ENCODE measurements at places on chromosomes 1 and 21.

GRCh38 chr1:228286505-228287417, 78.9 kb downstream of the OBSCN start:
- H3K27ac ChIP-seq = no peak overlapping the region
- no peaks in the 10 kb centered on the region for H3K36me3 ChIP-seq
- H3K4me1 ChIP-seq = no peaks in the 10 kb centered on the region
- H3K4me3 ChIP-seq = no peak overlapping the region
- H3K27me3 ChIP-seq = no peaks in the 10 kb centered on the region

DNA sequence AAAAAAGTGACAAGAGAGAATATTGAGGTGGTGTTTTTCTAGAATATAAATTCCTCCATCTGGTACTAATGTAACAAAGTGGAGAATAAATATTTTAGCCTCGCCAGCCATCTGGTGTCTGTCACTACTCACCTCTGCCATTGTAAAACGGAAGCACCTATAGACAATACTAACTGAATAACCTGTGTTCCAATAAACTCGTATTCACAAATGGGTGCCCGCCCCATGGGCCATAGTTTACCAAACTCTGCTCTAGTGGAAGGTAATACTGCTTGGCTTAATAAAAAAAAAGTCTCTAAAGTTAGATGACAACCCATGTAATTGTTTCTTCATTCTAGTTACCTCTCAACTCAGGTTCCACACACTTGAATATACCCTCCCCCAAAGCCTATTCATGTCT, 8.1 kb downstream of the MIS18A start:
- no peak for DNase-seq
- no peaks in the 10 kb centered on the region for H3K27me3 ChIP-seq
- H3K4me1 ChIP-seq = no peaks in the 10 kb centered on the region
- peaks cover 33% of the 10 kb centered on the region for H3K36me3 ChIP-seq
- H3K4me3 ChIP-seq = no peak overlapping the region
- no peak overlapping the region for H3K27ac ChIP-seq

DNA sequence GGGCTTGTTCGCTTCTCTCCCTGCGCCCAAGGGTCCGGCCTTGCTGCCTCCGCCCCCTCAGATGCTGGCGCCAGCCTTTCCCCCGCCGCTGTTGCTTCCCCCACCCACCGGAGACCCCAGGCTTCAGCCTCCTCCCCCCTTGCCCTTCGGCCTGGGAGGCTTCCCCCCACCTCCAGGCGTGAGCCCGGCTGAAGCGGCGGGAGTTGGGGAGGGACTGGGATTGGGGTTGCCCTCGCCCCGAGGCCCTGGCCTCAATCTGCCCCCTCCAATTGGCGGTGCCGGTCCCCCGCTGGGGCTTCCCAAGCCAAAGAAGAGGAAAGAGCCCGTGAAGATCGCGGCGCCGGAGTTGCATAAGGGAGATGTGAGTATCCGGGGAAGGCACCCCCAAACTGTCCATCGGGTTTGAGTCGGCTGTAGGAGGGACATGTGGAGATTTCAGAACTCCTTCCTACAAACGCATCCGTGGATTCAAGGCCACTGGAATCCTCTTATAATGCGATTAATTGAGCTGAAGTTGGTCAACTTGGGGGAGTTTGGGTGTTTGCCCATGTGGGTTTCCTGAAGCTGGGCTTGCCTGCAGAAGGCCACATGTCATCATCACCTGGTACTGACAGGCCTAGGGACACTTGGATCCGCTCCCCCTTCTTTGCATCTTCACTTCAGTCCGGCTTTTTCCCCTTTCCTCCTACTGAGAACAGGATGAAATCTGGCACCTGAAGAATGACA, 707 bp downstream of the PRCC start:
- H3K36me3 ChIP-seq = peaks cover 29% of the 10 kb centered on the region
- peaks cover 31% of the 10 kb centered on the region for H3K4me1 ChIP-seq
- no peak for DNase-seq

DNA sequence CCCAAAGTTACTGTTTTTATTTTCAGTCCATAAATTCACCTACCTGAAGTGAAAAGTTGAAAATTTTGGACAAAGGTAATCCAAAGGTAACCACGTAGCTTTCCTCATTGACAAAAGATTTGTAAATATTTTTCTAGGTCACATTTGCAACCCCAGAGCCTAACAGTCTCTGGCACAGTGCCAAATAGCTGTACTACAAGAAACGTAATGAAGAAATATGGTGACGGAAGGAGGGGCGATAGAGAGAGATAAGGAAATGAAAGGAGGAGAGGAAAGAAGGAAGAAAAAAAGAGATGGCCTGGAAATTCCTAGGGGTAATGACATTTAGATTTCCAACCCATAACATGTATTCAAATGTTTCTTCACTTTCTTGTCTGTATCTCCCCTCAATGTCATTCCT, 159.4 kb downstream of the BARHL2 start:
- no peak overlapping the region for H3K27ac ChIP-seq
- no peaks in the 10 kb centered on the region for H3K27me3 ChIP-seq
- H3K4me3 ChIP-seq = no peak overlapping the region
- DNase-seq = no peak

DNA sequence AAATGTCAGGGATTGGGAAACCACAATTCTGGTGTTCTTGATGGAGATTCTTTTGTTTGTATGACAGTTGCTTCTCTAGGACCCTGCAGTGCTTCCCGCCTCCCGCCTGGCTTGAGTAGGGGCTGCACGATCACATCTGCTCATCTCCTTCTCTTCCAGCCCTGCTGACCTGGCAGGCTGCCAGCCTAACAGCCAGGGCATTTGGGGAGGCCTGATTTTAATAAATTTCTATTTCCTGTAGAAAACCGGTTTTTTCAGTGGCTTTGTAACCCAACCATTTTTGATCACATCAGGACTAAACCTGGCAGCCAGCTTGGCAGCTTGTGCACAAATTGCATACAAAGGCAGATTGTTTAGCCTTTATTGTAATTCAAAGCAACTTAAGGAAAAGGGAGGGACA, 78.9 kb downstream of the UBE2U start:
- no peaks in the 10 kb centered on the region for H3K36me3 ChIP-seq
- no peaks in the 10 kb centered on the region for H3K4me1 ChIP-seq
- DNase-seq = no peak
- no peak overlapping the region for H3K27ac ChIP-seq

DNA sequence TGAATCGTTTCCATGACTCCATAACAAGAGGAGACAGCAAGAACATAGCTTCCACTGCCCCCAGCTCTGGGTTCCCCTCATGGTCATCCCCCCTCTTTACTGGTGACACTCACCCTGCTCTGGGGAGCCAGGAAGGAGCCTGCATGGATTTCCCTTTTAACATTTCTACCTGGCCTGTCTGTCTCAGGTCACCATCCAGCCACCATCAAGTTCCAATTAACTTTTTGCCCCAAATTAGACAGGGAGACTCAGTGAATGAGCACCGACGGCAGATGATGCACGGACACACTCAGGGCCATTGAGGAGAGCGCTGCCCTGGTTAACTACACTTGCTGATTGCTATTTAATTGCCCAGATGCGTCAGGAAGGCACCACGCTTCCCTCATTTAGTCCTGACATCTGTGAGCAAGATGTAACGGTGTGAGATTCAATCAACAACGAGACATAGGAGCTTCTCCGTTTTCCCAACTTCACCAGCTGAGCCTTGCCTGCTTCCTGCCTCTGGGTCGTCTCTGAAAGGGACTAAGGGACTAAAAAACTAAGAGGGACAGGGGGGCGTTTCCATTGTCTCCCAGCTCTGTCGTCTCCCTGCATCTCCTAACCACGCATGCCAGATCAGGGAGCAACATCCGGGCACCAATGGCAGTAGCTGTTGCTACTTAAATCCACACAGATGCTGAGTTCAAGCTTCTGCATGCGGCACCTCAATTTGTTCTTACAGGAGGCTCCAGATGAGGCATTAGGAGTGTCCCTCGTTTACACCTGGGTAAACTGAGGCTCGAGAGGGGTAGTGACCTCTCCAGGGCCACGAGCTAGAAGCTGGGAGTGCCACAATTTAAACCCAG, 426.7 kb downstream of the NPHP4 start:
- no peak overlapping the region for H3K4me3 ChIP-seq
- H3K36me3 ChIP-seq = no peaks in the 10 kb centered on the region
- DNase-seq = no peak
- no peak overlapping the region for H3K27ac ChIP-seq

- no peak overlapping the region for H3K4me3 ChIP-seq
- H3K4me1 ChIP-seq = no peaks in the 10 kb centered on the region
- H3K27ac ChIP-seq = no peak overlapping the region
- no peaks in the 10 kb centered on the region for H3K27me3 ChIP-seq
These were observed 164.4 kb downstream of the LIPI start for GRCh38 chr21:14046401-14046800.

GRCh38 chr1:61504305-61504704, 220.6 kb downstream of the TM2D1 start:
- no peak for DNase-seq
- H3K27me3 ChIP-seq = no peaks in the 10 kb centered on the region
- H3K36me3 ChIP-seq = no peaks in the 10 kb centered on the region
- no peak overlapping the region for H3K4me3 ChIP-seq
- H3K27ac ChIP-seq = no peak overlapping the region
- H3K4me1 ChIP-seq = peaks cover 12% of the 10 kb centered on the region

DNA sequence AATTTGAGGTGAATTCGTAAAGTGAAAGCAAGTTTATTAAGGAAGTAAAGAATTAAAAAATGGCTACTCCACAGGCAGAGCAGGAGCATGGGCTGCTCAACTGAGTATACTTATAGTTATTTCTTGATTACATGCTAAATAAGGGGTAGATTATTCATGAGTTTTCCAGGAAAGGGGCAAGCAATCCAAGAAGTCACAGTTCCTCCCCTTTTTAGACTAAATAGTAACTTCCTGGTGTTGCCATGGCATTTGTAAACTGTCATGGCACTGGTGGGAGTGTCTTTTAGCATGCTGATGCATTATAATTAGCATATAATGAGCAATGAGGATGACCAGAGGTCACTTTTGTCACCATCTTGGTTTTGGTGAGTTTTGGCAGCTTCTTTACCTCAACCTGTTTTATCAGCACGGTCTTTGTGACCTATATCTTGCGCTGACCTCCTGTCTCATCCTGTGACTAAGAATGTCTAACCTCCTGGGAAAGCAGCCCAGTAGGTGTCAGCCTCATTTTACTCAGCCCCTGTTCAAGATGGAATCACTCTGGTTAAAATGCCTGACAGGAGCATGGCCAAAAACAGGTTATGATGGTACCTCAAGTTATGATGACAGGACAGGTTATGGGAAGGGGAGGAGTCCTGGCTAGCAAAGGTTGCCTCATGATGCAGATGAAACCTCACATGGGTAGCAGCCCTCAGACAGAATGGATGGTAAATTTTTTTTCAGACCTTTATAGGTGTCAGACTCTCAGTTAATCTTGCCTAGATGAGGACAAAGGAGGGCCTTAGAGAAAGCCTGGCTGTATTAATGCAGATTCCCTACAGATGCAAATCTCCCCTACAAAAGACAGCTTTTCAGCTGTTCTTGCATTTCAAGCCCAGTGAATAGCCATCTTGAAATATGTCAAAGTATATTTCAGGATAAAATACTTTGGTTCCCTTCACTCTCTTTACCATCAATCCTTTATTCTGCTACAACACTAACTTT, 49.7 kb downstream of the SIPA1L2 start:
- peak; percentile 3 for DNase-seq
- peaks cover 26% of the 10 kb centered on the region for H3K4me1 ChIP-seq
- no peak overlapping the region for H3K27ac ChIP-seq

GRCh38 chr21:38293765-38294164, 37.0 kb downstream of the KCNJ15 start:
- H3K36me3 ChIP-seq = no peaks in the 10 kb centered on the region
- H3K4me3 ChIP-seq = no peak overlapping the region
- no peaks in the 10 kb centered on the region for H3K27me3 ChIP-seq

DNA sequence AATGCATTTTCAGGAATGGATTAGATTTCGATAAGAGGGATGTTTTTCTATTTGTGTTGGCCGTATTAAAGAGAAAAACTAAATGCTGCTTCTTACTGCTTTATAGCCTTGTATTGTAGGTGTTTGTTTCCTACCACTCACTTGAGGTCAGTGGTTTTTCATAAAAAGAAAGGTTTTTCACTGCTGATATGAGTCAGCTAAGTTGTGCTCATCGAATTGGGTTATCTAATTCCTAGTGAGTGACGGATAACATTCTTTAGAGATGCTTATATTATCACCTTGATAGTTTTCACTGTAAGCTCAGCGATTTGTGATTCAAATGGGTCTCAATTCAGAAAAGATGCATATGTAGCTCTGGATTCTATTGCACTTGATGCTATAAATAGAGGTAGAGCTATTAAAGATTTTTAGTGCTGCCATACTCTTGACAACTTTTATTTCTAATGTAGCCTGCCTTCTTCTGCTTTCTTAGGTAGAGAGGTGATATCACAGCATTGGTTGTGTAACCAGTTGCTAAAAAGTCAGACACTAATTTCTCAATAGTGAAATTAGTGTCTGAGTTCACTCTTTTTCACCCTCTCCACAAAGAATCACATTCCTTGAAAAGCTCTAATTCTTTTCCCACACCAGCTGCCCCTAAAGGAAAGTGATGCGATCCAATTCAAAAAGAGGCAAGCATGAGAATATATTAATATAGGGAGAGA, 180.0 kb downstream of the RASAL2 start:
- no peaks in the 10 kb centered on the region for H3K27me3 ChIP-seq
- H3K36me3 ChIP-seq = no peaks in the 10 kb centered on the region
- H3K27ac ChIP-seq = no peak overlapping the region
- peak; percentile 14 for DNase-seq
- H3K4me3 ChIP-seq = no peak overlapping the region

- H3K36me3 ChIP-seq = peaks cover 1% of the 10 kb centered on the region
- H3K27me3 ChIP-seq = peaks cover 26% of the 10 kb centered on the region
- H3K27ac ChIP-seq = no peak within 1 kb of the TSS
- H3K4me3 ChIP-seq = peak within 1 kb of the TSS; percentile 77
- DNase-seq = peak; percentile 92
These were observed at the start of gene SH2D5 for GRCh38 chr1:20732588-20733359. SH2D5 (minus strand) TSS chr1:20732703; CDS start chr1:20728044, 4,659 bp downstream.

- no peaks in the 10 kb centered on the region for H3K36me3 ChIP-seq
- H3K4me1 ChIP-seq = peaks cover 29% of the 10 kb centered on the region
- H3K27ac ChIP-seq = no peak overlapping the region
- H3K4me3 ChIP-seq = no peak overlapping the region
- peak; percentile 12 for DNase-seq
These were observed 55.9 kb downstream of the HNRNPR start for GRCh38 chr1:23288201-23288600.

DNA sequence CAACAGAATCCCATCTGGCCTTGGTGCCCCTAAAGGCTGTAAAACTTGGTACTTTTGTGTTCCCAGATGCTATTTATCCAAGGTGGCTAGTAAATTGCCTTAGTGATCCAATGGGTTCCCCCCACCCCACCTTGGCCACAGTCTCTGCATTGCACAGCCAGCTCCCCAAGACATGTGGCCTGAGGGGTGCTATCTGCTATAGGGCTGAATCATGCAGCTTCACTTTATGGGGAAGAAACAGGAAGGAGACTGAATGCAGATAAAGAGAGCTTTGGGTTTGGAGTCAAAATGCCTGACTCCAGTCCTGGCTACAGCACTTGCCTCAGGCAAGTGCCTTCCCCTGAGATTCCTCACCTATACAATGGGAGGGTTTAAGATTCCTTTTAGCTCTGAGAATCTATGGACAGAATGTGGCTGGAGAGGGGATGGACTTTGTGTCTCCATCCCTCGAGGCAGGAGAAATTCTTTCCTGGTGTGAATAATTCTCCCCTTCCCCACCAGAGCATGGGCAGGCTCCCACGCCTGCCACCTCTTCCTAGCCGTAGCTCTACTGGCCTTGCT, 6.5 kb downstream of the RHEX start:
- H3K4me3 ChIP-seq = no peak overlapping the region
- H3K36me3 ChIP-seq = no peaks in the 10 kb centered on the region

- no peaks in the 10 kb centered on the region for H3K36me3 ChIP-seq
- no peaks in the 10 kb centered on the region for H3K27me3 ChIP-seq
- H3K27ac ChIP-seq = no peak overlapping the region
- H3K4me3 ChIP-seq = no peak overlapping the region
- no peak for DNase-seq
- H3K4me1 ChIP-seq = no peaks in the 10 kb centered on the region
These were observed 262.4 kb downstream of the USP25 start for GRCh38 chr21:15992171-15992570.

GRCh38 chr21:38356883-38357625, 100.3 kb downstream of the KCNJ15 start:
- no peak overlapping the region for H3K4me3 ChIP-seq
- DNase-seq = no peak
- peaks cover 6% of the 10 kb centered on the region for H3K4me1 ChIP-seq
